ENCODE measurements at places on chromosomes 3 and 15. TPM values are rescaled to one million over a fixed set of nuclear protein-coding genes. Genes with fewer than 3 reads are reported as not detected.
A peak's percentile ranks its signal among the peaks of the same experiment; 100 is the strongest.

Gene EPHB3
- total RNA-seq, result 1.0 TPM

Gene LCTL
- total RNA-seq, result 1.8 TPM

DNA sequence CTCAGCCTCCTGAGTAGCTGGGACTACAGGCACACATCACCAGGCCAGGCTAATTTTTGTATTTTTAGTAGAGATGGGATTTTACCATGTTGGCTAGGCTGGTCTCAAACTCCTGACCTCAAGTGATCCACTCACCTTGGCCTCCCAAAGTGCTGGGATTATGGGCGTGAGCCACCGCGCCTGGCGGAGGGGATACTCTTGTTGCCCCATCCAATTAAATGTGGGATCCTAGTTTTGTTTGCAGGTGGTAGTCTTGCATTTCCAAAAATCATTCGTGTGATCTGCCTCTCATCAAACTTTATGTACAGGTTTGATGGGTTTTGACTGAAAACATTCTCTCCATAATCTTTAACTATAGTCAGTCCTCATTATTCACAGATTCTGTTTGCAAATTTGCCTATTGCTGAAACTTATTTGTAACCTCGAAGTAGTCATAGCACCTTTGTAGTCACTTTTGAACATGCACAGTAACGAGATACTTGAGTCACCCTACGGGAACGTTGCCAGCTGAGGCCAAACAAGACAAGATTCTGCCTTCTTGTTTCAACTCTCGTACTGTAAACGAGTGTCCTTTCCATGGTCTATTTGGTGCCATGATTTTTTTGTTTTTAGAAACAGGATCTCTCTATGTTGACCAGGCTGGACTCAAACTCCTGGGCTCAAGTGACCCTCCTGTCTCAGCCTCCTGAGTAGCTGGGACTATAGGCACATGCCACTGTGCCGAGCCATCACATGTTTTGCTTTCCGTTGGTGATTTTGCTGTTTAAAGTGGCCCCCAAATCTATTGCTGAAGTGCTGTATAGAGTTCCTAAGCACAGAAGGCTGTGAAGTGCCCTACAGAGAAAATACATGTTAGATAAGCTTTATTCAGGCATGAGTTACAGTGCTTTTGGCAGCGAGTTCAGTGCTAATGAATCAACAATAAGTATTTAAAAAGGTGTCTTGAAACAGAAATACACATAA lies 8.1 kb upstream of the MAPK6 start:
- H3K27me3 ChIP-seq, result no peaks in the 10 kb centered on the region
- H3K36me3 ChIP-seq, result no peaks in the 10 kb centered on the region
- no peaks in the 10 kb centered on the region for H3K4me1 ChIP-seq
- DNase-seq, result no peak

Gene SEMA7A
- total RNA-seq, result 7.0 TPM

- H3K27me3 ChIP-seq, result no peaks in the 10 kb centered on the region
- H3K4me3 ChIP-seq, result no peak overlapping the region
- H3K36me3 ChIP-seq, result no peaks in the 10 kb centered on the region
- DNase-seq, result no peak
Measured at GRCh38 chr3:152196782-152197181, 71.9 kb upstream of the MBNL1 start.

GRCh38 chr3:50256978-50257890 lies 11.7 kb upstream of the SEMA3B start:
- no peaks in the 10 kb centered on the region for H3K27me3 ChIP-seq
- peak; percentile 74 for DNase-seq
- H3K4me3 ChIP-seq, result no peak overlapping the region

Gene MBNL1
- 14.9 TPM for total RNA-seq

Gene WDR93
- total RNA-seq, result not detected

Gene LRRK1
- total RNA-seq, result 4.0 TPM

- H3K27ac ChIP-seq, result no peak overlapping the region
- H3K4me1 ChIP-seq, result peaks cover 3% of the 10 kb centered on the region
- no peak overlapping the region for H3K4me3 ChIP-seq
- no peaks in the 10 kb centered on the region for H3K36me3 ChIP-seq
Measured at GRCh38 chr15:65343374-65343981, 34.3 kb downstream of the IGDCC3 start.

DNA sequence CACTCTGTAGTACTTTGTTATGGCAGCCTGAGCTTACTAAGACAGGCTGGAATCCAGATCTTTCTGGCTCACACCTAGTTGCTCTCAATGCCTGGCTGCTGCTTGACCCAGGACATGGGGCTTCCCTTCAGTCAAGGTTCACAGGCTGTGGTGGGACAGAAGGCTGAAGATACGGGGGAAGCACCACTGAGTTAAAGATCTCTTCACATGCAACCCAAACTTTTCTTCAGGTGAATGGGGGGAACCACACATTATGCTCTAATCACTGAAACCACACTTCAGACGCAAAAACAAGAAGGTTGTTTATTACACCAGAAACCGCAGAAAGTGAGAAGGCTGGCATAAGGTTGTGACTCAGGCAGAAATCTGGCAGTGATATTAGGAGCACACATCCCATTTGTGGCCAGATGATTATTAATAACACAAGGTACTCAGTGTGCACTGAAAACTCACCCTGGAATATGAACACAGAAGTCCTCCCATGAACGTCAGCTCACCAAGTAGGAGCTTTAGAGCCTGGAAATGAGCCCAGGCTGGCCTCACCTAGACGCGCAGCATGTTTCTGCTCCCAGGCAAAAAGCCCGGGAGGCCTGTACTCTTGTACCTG lies 230.5 kb upstream of the CHRNA7 start:
- H3K4me1 ChIP-seq, result no peaks in the 10 kb centered on the region
- H3K4me3 ChIP-seq, result no peak overlapping the region
- H3K27me3 ChIP-seq, result no peaks in the 10 kb centered on the region
- DNase-seq, result no peak

- DNase-seq, result no peak
- no peaks in the 10 kb centered on the region for H3K4me1 ChIP-seq
- no peaks in the 10 kb centered on the region for H3K36me3 ChIP-seq
- no peaks in the 10 kb centered on the region for H3K27me3 ChIP-seq
Measured at GRCh38 chr3:164418414-164418813, 659.9 kb downstream of the SI start.

GRCh38 chr3:11375333-11376088 lies 103.3 kb downstream of the ATG7 start:
- H3K4me3 ChIP-seq, result no peak overlapping the region
- no peaks in the 10 kb centered on the region for H3K27me3 ChIP-seq
- H3K27ac ChIP-seq, result no peak overlapping the region
- DNase-seq, result no peak
- no peaks in the 10 kb centered on the region for H3K4me1 ChIP-seq
- H3K36me3 ChIP-seq, result no peaks in the 10 kb centered on the region

Gene ARHGAP31
- 2.4 TPM for total RNA-seq

Gene WDR76
- 31.1 TPM for total RNA-seq

- no peaks in the 10 kb centered on the region for H3K27me3 ChIP-seq
- no peak overlapping the region for H3K27ac ChIP-seq
- no peaks in the 10 kb centered on the region for H3K36me3 ChIP-seq
- H3K4me3 ChIP-seq, result no peak overlapping the region
- DNase-seq, result no peak
- H3K4me1 ChIP-seq, result no peaks in the 10 kb centered on the region
Measured at GRCh38 chr3:40229386-40229785, 80.1 kb upstream of the EIF1B start.

DNA sequence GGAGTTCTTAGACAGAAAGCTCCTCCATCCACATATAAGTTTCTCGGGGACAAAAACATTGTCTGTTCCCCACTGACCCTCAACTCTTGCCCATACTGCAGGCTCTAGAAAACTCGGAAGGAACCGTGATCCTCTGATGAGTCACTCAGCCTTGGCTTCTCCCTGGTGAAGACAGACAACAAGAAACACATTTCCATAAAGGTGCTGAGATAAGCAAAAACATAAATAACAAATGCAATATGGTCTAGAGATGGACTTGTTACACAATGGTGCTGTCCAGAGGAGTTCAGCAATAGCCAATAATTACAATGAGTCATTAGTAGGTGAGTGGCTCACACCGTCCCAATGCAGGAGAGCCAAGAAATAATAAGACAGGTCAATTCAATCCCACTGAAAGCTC lies 43.7 kb downstream of the MAGI1 start:
- no peak for DNase-seq
- no peaks in the 10 kb centered on the region for H3K27me3 ChIP-seq
- no peak overlapping the region for H3K4me3 ChIP-seq

DNA sequence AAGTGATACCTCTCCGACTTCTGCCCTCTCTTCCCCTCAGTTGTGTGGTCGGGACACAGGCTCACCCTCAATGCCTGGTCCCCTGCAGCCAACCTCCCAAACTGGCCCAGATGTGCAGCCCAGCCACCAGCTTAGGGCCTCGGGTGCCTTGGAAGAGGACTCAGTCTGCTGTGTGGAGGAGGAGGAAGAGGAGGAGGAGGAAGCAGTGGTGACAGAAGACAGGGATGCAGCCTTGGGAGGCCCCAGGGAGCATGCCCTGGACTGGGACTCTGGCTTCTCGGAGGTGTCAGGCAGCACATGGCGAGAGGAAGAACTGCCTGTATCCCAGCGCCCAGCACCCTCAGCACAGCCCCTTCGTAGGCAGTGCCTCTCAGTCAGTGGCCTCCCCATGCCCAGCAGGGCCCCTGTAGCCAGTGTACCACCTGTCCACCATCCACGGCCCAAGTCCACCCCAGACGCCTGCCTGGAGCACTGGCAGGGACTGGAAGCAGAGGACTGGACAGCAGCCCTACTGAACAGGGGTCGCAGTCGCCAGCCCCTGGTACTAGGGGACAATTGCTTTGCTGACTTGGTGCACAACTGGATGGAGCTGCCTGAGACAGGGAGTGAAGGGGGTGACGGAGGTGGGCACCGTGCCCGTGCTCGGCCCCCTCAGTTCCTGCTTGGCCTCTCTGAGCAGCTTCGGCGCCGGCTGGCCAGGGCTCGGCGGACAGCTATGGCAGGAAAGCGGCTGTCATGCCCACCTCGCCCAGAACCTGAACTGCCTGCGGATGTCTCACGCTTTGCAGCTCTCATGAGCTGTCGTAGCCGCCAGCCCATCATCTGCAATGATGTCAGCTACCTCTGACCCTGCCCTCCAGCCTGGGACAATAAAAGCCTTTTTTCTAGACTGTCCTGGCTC lies 1.3 kb downstream of the INKA1 start:
- H3K4me1 ChIP-seq, result peaks cover 8% of the 10 kb centered on the region
- no peaks in the 10 kb centered on the region for H3K27me3 ChIP-seq
- H3K27ac ChIP-seq, result no peak overlapping the region
- H3K36me3 ChIP-seq, result no peaks in the 10 kb centered on the region

Gene PROS1
- 1.3 TPM for total RNA-seq

Gene CPN2
- total RNA-seq, result not detected

GRCh38 chr3:184590795-184591194 lies 29.2 kb downstream of the EPHB3 start:
- peaks cover 4% of the 10 kb centered on the region for H3K4me1 ChIP-seq
- H3K27me3 ChIP-seq, result peaks cover 5% of the 10 kb centered on the region
- no peak overlapping the region for H3K27ac ChIP-seq
- H3K4me3 ChIP-seq, result no peak overlapping the region
- no peaks in the 10 kb centered on the region for H3K36me3 ChIP-seq

Gene ABHD5
- 15.9 TPM for total RNA-seq

DNA sequence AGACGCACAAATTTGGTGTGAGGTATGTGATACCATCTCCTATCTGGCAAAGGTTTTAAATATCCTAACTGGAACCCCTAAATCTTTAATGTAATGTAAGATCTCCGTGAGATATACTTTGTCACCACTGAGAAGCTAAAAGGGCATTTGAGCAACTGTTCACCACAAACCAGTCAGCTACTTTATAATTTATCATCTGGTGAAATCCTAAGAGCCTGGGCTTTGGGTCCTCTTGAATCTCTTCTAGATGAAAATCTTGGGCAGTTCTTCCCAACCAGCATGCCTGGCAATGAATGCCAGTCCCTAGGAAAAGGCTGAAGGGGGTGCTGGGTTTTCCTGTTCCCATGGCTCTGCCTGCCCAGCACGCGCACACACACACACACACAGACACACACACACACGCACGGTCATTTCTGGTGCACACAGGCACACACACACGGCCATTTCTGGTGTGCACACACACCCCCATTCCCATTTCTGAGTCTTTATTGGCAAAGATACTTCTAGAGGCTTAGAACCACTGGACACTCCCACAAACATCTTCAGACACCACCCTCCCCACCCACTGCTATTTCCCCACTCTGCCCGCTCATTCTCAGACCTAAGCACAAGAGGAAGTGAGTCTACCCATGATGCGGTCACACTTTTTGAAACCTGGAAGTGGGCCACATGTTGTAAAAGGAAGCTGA lies 72.6 kb downstream of the MYO1E start:
- no peak for DNase-seq
- peaks cover 4% of the 10 kb centered on the region for H3K36me3 ChIP-seq
- H3K27ac ChIP-seq, result no peak overlapping the region
- H3K4me3 ChIP-seq, result no peak overlapping the region
- no peaks in the 10 kb centered on the region for H3K27me3 ChIP-seq

- no peak overlapping the region for H3K27ac ChIP-seq
- no peaks in the 10 kb centered on the region for H3K36me3 ChIP-seq
- no peaks in the 10 kb centered on the region for H3K4me1 ChIP-seq
- H3K27me3 ChIP-seq, result no peaks in the 10 kb centered on the region
- H3K4me3 ChIP-seq, result no peak overlapping the region
- no peak for DNase-seq
Measured at GRCh38 chr3:139285691-139286090, 58.1 kb upstream of the MRPS22 start.

DNA sequence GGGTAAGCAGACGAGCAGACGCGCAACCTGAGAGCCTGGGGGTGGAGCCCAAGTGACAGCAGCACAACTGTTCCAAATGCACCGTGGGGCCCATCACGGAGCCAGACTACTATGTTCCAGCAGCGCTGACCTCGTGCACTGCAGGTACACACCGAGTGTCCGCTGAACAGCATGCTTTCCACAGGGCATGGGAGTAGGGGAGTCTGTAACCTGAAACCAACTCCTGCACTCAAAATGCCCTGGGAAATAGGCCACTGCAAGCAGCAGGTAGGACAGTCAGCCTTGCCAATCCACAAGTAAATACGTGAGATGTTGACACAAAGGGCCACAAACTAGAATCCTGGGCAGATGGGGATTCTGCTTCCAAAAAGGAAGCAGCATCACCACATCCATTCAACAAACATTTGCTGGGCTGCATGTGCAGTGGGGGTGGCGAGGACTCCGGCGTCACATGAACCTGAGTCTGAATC lies 73.9 kb downstream of the TBC1D2B start:
- no peak overlapping the region for H3K4me3 ChIP-seq
- no peaks in the 10 kb centered on the region for H3K27me3 ChIP-seq
- H3K36me3 ChIP-seq, result no peaks in the 10 kb centered on the region
- no peaks in the 10 kb centered on the region for H3K4me1 ChIP-seq
- peak; percentile 36 for DNase-seq

- peak; percentile 28 for DNase-seq
- H3K4me1 ChIP-seq, result no peaks in the 10 kb centered on the region
- H3K27ac ChIP-seq, result no peak overlapping the region
- peaks cover 23% of the 10 kb centered on the region for H3K36me3 ChIP-seq
Measured at GRCh38 chr3:19348941-19349564, 200.7 kb downstream of the KCNH8 start.

DNA sequence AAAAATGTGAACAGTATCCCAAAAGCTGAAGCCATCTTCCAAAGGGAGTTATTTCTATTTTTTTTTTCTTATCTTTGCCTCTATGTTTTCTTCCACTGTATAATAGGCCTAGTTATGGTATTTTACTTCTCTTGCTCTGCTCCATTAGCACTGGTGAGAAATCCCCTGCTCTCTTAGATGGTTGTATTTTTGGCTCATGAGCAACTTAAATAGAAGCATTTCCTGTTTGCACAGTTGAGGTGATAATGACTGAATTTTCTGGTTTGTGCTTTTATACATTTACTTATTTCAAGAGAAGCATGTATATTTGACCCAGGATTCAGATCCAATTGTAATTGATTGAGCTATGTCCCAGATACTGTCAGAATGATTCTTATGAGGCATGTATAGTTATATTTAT lies 61.6 kb upstream of the CD200R1L start:
- no peaks in the 10 kb centered on the region for H3K4me1 ChIP-seq
- H3K27me3 ChIP-seq, result no peaks in the 10 kb centered on the region
- peaks cover 7% of the 10 kb centered on the region for H3K36me3 ChIP-seq
- H3K27ac ChIP-seq, result no peak overlapping the region
- no peak overlapping the region for H3K4me3 ChIP-seq
- DNase-seq, result no peak

Measured in H9 (cell line).